ENCODE measurements at places on chromosomes 2 and 18.

GRCh38 chr18:395456-396250 lies 104.8 kb downstream of the COLEC12 start:
- DNase-seq, result no peak

GRCh38 chr2:127012868-127013267 lies 94.1 kb downstream of the BIN1 start:
- no peak for DNase-seq

GRCh38 chr2:1769703-1770422 lies 25.5 kb upstream of the PXDN start:
- no peak for DNase-seq

DNA sequence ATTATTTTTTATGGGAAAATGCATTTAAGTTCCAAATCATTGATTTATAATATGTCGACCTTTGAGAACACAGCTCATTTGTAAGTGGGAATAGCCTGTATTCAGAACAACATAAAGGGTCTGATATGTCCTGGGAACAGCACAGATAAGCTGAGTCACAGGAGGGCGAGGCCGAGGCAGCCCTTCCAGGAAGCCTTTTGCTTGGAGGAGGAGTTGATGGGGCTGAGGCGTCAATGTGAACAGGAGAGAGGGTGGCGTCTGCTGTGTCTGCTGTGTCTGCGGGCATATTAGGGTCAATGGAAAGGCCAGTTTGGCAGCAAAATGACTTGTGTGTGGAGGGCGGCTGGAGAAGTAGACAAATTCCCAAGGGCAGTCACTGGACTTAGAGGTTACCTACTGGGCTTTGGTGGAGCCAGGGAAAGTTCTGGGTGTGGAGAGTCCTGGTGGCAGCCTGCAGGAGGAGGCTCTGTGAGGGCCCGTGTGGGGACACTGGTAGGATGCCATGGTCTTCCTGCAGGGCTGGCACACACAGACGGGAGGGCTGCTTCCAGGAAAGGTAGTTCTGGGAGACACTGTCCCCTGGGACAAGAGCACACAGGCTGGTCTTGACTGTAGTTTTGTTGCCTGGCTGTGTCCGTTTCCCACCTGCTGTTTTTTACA lies 128.1 kb downstream of the GLI2 start:
- no peak for DNase-seq

- DNase-seq, result no peak
Measured at GRCh38 chr18:79309614-79310358, 85.9 kb upstream of the NFATC1 start.

GRCh38 chr18:51361130-51361860 lies 163.8 kb upstream of the MEX3C start:
- DNase-seq, result no peak

- no peak for DNase-seq
Measured at GRCh38 chr2:192513575-192513974, 318.8 kb upstream of the TMEFF2 start.

- DNase-seq, result no peak
Measured at GRCh38 chr2:128421861-128422311, 103.2 kb upstream of the HS6ST1 start.

DNA sequence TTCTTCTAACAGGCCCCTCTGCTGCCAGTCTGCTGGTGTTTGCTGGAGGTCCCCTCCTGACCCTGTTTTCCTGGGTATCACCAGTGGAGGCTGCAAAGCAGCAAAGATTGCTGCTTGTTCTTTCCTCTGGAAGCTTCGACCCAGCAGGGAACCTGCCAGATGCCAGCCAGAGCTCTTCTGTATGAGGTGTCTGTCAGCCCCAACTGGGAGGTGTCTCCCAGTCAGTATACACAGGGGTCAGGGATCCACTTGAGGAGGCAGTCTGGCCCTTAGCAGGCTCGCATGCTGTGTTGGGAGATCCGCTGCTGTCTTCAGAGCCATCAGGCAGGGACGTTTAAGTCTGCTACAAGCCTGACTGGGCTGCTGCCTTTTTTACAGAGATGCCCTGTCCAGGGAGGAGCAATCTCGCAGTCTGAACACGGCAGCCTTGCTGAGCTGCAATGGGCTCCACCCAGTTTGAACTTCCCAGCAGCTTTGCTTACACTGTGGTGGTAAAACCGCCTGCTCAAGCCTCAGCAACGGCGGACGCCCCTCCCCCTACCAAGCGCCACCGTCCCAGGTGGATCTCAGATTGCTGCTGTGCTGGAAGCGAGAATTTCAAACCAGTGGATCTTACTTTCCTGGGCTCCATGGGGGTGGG lies 29.9 kb downstream of the CHCHD5 start:
- DNase-seq, result no peak

DNA sequence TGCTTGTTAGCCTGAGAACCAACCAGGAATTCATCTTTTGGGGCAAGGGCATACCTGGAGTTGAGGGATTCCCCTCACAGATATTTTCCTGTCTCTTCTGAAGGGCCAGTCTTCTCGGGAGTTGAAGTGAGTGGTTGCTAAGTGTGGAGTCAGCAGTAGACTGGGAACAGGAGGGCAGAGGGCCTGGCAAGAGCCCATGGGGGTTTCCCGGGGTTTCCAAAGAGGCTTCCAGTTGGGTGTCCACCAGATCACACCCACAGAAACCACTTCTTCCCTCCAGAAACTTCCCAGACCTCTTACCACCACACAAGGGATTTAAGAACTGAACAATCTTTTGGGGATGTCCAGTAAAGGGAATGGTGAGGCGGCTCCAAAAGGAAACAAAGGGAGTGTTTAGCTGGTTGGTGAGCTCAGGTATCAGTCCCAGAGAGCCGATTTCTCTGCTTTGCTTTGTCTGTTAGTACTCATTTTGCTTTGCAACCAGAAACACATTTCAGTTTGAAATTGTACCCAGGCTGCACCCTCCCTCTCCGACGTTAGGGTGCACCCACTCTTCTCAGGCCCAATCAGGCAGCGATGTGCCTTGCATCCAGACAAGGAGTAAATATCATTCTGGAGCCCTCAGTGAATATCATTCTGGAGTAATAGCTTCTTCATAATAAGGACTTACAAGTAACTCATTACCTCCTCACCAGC lies 47.5 kb upstream of the SPATS2L start:
- no peak for DNase-seq

- DNase-seq, result no peak
Measured at GRCh38 chr2:98009887-98010760, 14.4 kb upstream of the TMEM131 start.

DNA sequence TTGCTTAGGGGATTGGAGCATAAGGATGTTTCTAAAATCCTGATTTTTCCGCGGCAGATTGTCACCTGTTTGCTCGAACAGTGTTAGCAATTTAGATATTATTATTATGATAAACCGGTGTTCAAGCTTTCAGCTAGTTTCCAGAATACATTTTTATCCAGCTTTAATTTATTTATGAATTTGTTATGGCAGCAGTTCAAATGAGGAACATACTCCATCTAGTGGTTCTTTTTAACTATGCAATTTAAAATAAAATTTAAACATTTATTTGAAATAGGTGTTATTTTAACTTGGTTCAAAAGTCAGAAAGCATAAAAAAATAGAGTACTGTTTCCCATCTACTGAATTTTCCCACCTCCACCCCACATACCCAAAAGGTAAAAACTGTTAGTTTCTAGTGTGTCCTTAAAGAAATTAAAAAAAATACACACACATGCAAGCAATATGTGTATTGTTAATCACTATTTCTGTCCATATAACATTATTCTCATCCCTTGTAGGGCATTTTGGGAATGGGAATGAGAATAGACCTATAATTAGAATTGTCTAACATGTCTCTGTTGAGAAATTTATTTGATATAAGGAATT lies 23.2 kb downstream of the ACOXL start:
- DNase-seq, result no peak

- no peak for DNase-seq
Measured at GRCh38 chr2:37742286-37742685, 70.8 kb upstream of the CDC42EP3 start.

- no peak for DNase-seq
Measured at GRCh38 chr2:40485318-40485717, 33.4 kb upstream of the SLC8A1 start.

- no peak for DNase-seq
Measured at GRCh38 chr2:42092084-42092996, 44.5 kb downstream of the PKDCC start.

GRCh38 chr18:58991167-58991798 lies 126.6 kb downstream of the ZNF532 start:
- DNase-seq, result no peak

- no peak for DNase-seq
Measured at GRCh38 chr18:74597034-74597661, 522 bp upstream of the ZNF407 start.

- no peak for DNase-seq
Measured at GRCh38 chr18:63775166-63775730, at the start of gene SERPINB7. Gene SERPINB7, plus strand, starts transcription at chr18:63775418. Its CDS starts 6,955 bp downstream, at chr18:63782373.

- no peak for DNase-seq
Measured at GRCh38 chr2:214412679-214413078, 1.8 kb downstream of the VWC2L start.

- DNase-seq, result no peak
Measured at GRCh38 chr2:72914206-72914559, 3.1 kb upstream of the EMX1 start.

DNA sequence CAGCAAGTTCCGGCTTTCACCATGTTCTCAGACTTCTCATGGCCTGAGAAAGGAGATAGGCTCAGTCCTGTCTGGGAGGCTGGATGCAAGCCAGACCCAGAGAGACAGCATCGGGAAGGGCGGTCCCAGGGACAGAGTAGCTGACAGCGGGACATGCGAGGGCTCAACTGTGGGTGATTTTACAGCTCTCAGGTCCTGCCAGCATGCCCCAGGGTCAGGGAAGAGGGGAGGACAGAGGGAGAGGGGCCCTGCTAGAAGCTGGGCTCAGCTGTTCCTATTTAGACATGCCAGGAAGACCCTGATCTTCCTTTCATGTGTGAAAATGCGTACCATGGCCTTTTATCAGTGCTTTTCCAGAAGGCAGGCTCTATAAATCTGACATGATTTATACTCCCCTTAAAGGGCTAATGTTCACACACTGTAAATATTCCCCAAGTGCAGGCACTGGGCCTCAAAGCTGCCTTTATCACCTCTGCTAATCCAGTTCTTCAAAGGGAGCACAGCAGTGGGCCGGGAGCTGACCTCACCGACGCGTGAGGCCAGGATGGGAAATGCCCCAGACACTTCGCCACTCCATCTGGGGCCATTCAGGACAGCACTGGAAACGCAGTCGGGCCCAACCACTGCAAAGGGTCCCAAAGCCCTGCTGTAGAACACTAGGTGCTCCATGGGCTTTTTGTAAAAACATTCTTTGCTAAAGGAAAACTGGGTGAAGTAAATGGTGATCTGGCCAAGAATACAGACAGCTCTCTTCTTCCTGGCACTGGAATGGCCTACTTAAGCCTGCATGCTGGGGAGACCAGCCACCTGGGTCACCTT lies 96.1 kb upstream of the LMAN1 start:
- DNase-seq, result no peak

DNA sequence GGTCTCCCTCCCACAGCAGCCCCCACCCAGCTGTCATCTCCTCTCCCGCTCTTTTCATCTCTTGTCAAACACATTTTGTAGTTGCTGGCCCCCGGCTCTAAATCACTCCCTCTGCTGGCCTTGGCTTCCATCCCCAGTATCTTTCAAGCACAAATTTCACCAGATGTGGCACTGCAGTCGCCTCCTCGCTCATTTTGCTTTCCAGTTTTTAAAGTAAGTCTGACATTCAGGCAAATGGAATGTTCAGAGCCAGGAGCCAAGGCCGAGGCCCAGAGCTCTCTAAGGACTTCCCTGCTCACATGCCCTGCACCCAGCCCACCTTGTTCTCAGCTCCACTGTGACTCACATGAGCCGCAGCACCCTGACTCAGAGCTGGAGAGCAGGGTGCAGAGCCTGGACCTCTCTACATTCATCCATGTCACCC lies 158.4 kb downstream of the GALNT14 start:
- DNase-seq, result no peak

DNA sequence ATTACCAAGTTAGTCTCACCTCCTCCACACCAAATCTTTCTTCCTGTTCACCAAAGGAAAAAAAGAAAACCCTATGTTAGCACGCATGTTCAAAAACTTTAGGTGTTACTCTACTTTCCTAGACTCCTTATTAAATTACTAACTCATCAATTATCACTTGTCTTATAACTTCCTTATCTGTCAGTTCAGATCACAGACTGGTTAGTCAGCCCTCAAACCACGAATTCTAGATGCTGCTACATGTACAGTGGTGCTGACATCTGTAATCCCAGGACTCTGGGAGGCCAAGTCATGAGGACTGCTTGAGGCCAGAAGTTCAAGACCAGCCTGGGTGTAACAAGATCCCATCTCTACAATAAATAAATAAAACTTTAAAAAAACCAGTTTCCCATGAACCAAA lies 3.5 kb downstream of the YWHAQ start:
- DNase-seq, result no peak

DNA sequence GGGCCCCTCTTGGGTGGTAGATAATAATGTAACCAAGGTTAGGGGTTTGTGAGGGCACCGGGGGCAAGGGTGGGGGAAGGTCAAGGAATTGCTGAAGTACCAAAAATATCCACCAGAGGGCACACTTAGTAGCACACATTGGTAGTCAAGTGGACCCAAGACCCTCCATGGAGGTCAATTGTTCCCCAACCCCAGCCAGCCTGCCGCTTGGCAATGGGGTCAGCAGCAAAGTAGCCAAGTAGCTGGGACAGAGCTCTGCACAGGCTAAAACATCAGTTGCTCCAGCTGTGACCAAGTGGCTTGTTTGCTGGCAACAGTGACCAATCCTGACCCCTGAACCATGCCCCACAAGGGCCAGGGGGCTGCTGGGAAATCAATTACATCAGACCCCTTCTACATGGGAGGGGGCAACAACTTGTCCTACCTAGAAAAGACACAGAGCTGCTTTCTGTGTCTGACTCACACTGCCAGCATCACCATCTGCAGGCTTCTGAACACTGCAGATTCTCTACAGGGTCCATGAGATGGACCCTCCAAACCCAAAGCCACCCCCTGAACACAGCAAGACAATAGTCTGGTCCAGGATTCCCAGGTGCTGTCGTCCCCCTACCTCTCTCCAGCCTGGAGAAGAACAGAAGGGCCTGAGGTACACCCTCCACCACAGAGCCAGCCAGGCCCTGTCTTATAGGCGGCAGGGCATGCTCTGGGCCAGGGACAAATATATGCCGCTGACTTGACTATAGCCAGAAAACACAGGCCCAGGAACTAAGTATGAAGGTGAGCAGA lies 76.0 kb downstream of the EMX1 start:
- no peak for DNase-seq

- DNase-seq, result no peak
Measured at GRCh38 chr18:3256693-3257626, 5.0 kb upstream of the MYL12B start.

DNA sequence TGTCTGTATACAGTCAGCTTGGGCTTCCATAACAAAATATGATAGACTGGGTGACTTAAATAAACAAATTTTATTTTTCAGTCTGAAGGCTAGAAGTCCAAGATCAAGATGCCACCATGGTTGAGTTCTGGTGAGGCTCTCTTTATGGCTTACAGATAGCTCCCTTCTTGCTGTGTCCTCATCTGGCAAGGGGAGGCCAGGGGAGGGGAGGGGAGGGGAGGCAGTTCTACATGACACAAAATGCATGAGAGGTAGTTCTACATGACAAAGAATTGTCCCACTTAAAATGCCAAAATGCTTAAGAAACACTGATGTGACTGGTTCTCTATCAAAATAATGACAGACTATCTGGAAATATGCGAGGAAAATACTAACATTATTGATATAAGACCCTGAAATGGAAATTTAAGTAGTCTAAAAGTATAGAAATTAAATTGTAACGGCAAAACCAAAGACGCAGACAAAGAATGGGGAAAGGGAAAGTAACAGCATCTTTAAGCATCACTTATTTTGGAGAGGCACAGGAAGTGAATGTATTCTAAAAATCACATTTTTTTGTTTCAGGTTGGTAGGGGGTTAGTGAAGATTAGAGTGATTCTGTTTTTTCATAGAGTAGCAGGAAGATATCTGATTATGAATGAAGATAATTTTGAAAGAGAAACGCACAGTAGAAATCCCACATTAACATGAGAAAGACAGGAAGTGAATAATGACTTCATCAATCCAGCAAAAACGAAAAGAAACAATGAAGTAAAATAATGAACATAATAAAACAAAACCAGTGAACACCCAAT lies 131.4 kb downstream of the STRN start:
- no peak for DNase-seq
